ENCODE measurements at places on chromosomes 5 and 9. TPM values are rescaled to one million over a fixed set of nuclear protein-coding genes. Genes with fewer than 3 reads are reported as not detected.

The PKN3 gene
- 7.6 TPM for total RNA-seq

The SOX30 gene
- 0.10 TPM for total RNA-seq

The ZNF608 gene
- not detected for total RNA-seq

The PRLR gene
- not detected for total RNA-seq

The FAM78A gene
- total RNA-seq: 99.2 TPM

The RNF183 gene
- not detected for total RNA-seq

The CNTFR gene
- total RNA-seq: not detected

The TMEM171 gene
- total RNA-seq: not detected

The GNA14 gene
- not detected for total RNA-seq

The GFI1B gene
- not detected for total RNA-seq

DNA sequence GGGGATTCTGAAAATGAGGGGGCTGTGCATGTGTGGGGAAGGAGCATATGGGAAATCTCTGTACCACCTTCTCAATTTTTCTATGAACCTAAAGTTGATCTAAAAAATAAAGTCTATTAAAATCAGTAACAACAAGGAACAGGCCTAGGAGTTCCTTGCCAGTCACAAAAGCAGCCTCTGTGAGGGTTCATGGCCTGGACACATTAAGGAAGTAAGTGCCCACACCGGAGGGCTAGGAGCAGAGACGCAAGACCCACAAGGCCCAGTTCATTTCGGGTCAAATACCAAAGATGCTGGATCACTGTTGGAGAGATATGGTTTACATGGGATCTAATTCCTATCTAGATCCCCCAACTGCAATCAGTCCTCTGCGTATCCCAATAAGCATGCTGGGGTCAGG lies 88.4 kb downstream of the SEMA4D start:
- H3K27me3 ChIP-seq: no peaks in the 10 kb centered on the region
- peak overlapping the region; percentile 89 for H3K27ac ChIP-seq
- DNase-seq: no peak
- peak overlapping the region; percentile 70 for H3K4me3 ChIP-seq
- peaks cover 98% of the 10 kb centered on the region for H3K4me1 ChIP-seq

- no peaks in the 10 kb centered on the region for H3K4me1 ChIP-seq
- peaks cover 25% of the 10 kb centered on the region for H3K27me3 ChIP-seq
- DNase-seq: no peak
- H3K4me3 ChIP-seq: no peak overlapping the region
Observed at GRCh38 chr9:35993976-35994720, 36.2 kb upstream of the OR2S2 start.

- peak within 1 kb of the TSS; percentile 43 for H3K27ac ChIP-seq
- H3K4me3 ChIP-seq: peak within 1 kb of the TSS; percentile 48
- peaks cover 87% of the 10 kb centered on the region for H3K27me3 ChIP-seq
- H3K36me3 ChIP-seq: peaks cover 9% of the 10 kb centered on the region
- peaks cover 6% of the 10 kb centered on the region for H3K4me1 ChIP-seq
Observed at GRCh38 chr5:51383131-51384121, at the start of gene ISL1. Gene ISL1, plus strand, starts transcription at chr5:51383448. Its CDS starts 224 bp downstream, at chr5:51383672.

GRCh38 chr9:35766997-35767396 lies 12.9 kb upstream of the MSMP start:
- H3K27me3 ChIP-seq: no peaks in the 10 kb centered on the region
- DNase-seq: no peak
- H3K4me1 ChIP-seq: peaks cover 2% of the 10 kb centered on the region
- no peak overlapping the region for H3K27ac ChIP-seq
- peaks cover 3% of the 10 kb centered on the region for H3K36me3 ChIP-seq

GRCh38 chr5:138180183-138180782 lies 1.4 kb downstream of the KIF20A start:
- no peaks in the 10 kb centered on the region for H3K27me3 ChIP-seq
- peak overlapping the region; percentile 59 for H3K27ac ChIP-seq
- peaks cover 55% of the 10 kb centered on the region for H3K36me3 ChIP-seq
- peak; percentile 38 for DNase-seq

GRCh38 chr9:111198936-111199335 lies 131.1 kb downstream of the OR2K2 start:
- H3K27ac ChIP-seq: no peak overlapping the region
- H3K4me3 ChIP-seq: no peak overlapping the region
- no peak for DNase-seq
- no peaks in the 10 kb centered on the region for H3K36me3 ChIP-seq
- no peaks in the 10 kb centered on the region for H3K4me1 ChIP-seq
- no peaks in the 10 kb centered on the region for H3K27me3 ChIP-seq

- no peak overlapping the region for H3K4me3 ChIP-seq
- no peaks in the 10 kb centered on the region for H3K36me3 ChIP-seq
- H3K4me1 ChIP-seq: peaks cover 10% of the 10 kb centered on the region
Observed at GRCh38 chr5:111582993-111583601, 70.8 kb upstream of the STARD4 start.

- H3K4me1 ChIP-seq: peaks cover 46% of the 10 kb centered on the region
- no peak overlapping the region for H3K27ac ChIP-seq
- no peaks in the 10 kb centered on the region for H3K36me3 ChIP-seq
- DNase-seq: no peak
- no peak overlapping the region for H3K4me3 ChIP-seq
Observed at GRCh38 chr9:89813482-89813881, 208.7 kb downstream of the GADD45G start.

- DNase-seq: no peak
- no peak overlapping the region for H3K27ac ChIP-seq
- H3K27me3 ChIP-seq: peaks cover 3% of the 10 kb centered on the region
- no peak overlapping the region for H3K4me3 ChIP-seq
- no peaks in the 10 kb centered on the region for H3K36me3 ChIP-seq
Observed at GRCh38 chr5:172723508-172723907, 47.5 kb downstream of the DUSP1 start.

DNA sequence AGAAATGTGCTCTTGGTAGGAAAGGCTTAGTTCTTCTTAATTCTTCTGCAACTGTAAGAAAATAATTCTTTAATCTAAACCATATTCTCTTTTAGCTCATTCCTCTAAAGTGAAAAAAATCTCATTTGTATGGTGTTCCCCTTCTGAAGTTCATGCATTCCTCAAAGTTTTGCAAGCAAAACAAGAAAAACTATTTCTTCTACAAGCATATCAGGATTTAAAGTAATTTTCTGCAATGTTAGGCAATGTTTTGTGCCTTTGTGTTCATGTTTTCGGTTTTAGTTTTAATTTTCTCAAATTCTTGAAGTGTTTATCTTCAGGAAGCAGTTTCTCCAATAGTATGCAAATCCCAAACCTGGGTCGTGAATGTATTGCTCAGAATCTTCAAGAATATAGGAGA lies 12.7 kb upstream of the GPR21 start:
- H3K4me3 ChIP-seq: no peak overlapping the region
- no peaks in the 10 kb centered on the region for H3K4me1 ChIP-seq
- no peaks in the 10 kb centered on the region for H3K27me3 ChIP-seq
- no peak overlapping the region for H3K27ac ChIP-seq
- peaks cover 8% of the 10 kb centered on the region for H3K36me3 ChIP-seq
- no peak for DNase-seq

- peaks cover 22% of the 10 kb centered on the region for H3K4me1 ChIP-seq
- H3K27me3 ChIP-seq: peaks cover 56% of the 10 kb centered on the region
- H3K27ac ChIP-seq: no peak overlapping the region
- H3K36me3 ChIP-seq: no peaks in the 10 kb centered on the region
Observed at GRCh38 chr9:90078988-90079421, 474.2 kb downstream of the GADD45G start.

- H3K27me3 ChIP-seq: no peaks in the 10 kb centered on the region
- peaks cover 28% of the 10 kb centered on the region for H3K4me1 ChIP-seq
- H3K27ac ChIP-seq: no peak overlapping the region
- no peak for DNase-seq
Observed at GRCh38 chr5:146789712-146790653, 88.6 kb downstream of the PPP2R2B start.

DNA sequence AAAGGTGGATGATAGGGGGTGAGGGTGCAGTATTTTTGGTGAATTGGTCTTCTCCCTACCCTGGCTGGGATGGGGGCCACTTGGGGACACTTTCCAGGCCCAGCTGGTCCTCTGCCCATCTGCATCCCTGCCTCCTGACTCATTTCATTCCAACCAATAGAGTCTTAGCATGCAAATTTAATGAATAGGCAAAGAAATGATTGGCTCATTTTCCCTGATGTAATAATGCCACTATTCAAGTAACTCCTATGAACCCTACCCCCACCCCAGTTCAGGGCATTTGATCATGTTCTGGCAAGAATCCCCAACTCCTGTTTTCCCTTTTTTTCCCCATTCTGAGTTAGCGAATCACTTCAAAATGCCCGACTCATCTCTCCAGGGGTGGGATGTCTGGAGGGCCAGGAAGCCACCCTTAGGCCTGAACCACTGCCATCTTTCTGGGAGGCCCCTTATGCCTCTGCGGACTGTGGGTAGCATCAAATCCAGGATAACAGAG lies 56.7 kb downstream of the PCDH1 start:
- no peak for DNase-seq
- H3K4me1 ChIP-seq: peaks cover under 1% of the 10 kb centered on the region
- H3K36me3 ChIP-seq: no peaks in the 10 kb centered on the region
- H3K27me3 ChIP-seq: peaks cover 11% of the 10 kb centered on the region
- H3K4me3 ChIP-seq: no peak overlapping the region
- no peak overlapping the region for H3K27ac ChIP-seq

GRCh38 chr9:123358181-123358905 lies 2.3 kb downstream of the CRB2 start:
- H3K4me3 ChIP-seq: no peak overlapping the region
- H3K4me1 ChIP-seq: peaks cover 22% of the 10 kb centered on the region
- no peak for DNase-seq

GRCh38 chr5:107294211-107294550 lies 376.6 kb downstream of the EFNA5 start:
- no peak for DNase-seq
- no peak overlapping the region for H3K27ac ChIP-seq
- no peak overlapping the region for H3K4me3 ChIP-seq
- peaks cover 2% of the 10 kb centered on the region for H3K27me3 ChIP-seq

DNA sequence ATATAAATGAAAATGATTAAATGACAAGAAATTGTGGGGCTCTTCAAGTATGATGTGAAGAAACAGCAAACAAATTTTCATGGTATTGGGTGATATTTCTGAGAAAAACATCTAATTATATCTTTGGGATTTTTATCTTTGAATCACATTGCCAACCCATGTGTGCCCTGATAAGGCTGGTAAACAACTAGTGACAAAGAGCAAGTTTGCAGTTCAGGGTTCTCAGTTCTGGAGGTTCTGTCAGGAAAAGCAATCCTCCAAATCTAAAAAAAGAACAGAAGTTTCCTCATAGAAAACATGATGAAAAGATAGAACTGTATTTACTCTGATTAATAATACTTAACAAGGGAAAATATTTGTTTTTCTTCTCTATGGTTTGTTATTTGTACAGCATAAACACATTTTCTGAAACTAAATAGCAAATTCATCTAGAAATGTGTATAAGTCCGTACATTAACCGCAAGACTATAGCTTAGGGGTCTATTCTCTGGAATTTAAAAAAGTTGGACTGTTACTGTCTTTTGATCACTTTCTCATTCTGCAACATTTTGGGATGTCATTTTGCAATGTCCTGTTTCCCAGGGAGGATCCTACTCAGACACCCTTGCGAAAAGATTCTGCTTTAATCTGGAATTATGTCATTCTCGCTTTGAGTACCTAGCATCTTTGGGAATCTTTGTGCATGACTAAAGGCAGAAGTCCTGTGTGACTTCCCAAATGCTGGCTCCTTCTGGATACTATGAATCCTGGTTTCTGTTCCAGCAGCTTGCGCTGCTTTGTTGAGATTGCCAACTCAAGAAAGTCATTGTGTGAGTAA lies 308.5 kb downstream of the ADGRV1 start:
- H3K27ac ChIP-seq: no peak overlapping the region
- no peak for DNase-seq
- H3K36me3 ChIP-seq: no peaks in the 10 kb centered on the region
- H3K27me3 ChIP-seq: peaks cover 6% of the 10 kb centered on the region
- H3K4me3 ChIP-seq: no peak overlapping the region

GRCh38 chr9:5459289-5459829 lies 9.0 kb downstream of the CD274 start:
- H3K27me3 ChIP-seq: no peaks in the 10 kb centered on the region
- no peak for DNase-seq
- H3K4me3 ChIP-seq: no peak overlapping the region
- peaks cover 35% of the 10 kb centered on the region for H3K4me1 ChIP-seq
- peak overlapping the region; percentile 3 for H3K27ac ChIP-seq
- H3K36me3 ChIP-seq: peaks cover 49% of the 10 kb centered on the region

DNA sequence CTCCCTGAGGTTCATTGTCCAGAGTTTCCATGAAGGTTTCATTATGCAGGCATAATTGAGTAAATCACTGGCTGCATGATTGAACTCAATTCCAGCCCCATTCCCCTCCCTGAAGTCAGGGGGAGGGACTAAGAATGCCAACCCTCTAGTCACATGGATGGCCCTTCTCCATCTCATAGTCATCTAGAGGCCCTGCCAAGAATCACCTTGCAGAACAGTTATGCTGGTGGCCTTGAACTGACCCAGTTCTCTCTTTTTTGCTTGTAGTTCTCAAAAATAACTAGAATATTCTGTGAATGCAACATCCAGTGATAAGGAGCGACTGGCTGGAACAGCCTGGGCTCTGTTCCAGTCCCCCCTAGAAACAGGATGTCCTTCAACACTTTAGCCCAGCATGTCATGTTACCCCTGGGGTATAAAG lies 31.7 kb downstream of the SLC35A4 start:
- no peak for DNase-seq
- no peak overlapping the region for H3K27ac ChIP-seq
- H3K4me3 ChIP-seq: no peak overlapping the region
- no peaks in the 10 kb centered on the region for H3K4me1 ChIP-seq
- no peaks in the 10 kb centered on the region for H3K36me3 ChIP-seq

DNA sequence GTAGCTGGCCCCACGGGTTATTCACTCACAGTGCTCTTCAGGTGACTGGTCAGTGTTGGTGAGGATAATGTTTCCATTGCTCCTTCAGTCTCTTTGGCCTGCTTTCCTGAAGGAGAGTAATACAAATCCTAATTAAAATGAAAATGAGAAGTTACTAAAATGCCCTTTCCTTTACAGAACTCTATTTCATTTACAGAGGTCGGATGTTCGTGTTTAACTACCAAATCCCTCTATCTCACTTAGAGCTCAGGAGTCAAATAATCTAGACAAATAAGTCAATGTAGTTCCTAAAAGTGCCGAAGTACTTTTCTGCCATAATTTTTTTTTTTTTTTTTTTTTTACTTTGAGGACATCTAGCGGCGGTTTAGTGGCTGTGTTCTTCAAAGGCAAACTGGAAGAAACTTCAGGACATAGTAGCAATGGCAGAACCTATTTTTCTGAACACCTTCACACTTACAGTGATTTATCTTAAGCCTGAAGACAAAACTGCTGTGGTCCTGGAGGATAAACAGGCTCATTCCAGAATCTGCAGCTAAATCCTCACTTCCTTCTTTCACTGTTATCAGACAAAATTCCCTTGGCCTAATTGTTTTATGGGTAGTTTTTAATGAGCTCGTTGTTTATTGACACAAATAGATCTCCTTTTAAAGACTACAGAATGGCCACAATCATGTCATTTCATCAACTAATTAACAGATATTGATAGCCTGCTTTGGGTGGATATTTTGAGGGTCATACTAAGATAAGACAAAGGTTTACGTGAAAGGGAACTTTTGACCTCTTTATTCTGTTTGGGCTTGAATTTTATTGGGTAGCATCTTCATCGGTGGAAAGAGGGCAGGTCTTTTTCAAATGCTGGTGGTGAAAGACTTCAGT lies 207.6 kb upstream of the DMRTA1 start:
- peaks cover 48% of the 10 kb centered on the region for H3K4me1 ChIP-seq
- H3K27ac ChIP-seq: peak overlapping the region; percentile 14
- no peaks in the 10 kb centered on the region for H3K36me3 ChIP-seq
- H3K27me3 ChIP-seq: peaks cover 17% of the 10 kb centered on the region

All from activated CD8-positive, alpha-beta T cell treated with anti-CD3 and anti-CD28 coated beads, Interleukin-2, amount 10 ng/mL, durations not matched to agents 7 days and 5 days (primary cell).